ENCODE measurements at places on chromosomes 16 and 17.

GRCh38 chr17:75097865-75098264 lies 10.1 kb downstream of the SLC16A5 start:
- no peak for DNase-seq

- DNase-seq, result no peak
These were observed 9.9 kb downstream of the CYGB start for GRCh38 chr17:76527430-76528111.

- DNase-seq, result no peak
These were observed 3.8 kb downstream of the CIITA start for GRCh38 chr16:10880594-10881452.

DNA sequence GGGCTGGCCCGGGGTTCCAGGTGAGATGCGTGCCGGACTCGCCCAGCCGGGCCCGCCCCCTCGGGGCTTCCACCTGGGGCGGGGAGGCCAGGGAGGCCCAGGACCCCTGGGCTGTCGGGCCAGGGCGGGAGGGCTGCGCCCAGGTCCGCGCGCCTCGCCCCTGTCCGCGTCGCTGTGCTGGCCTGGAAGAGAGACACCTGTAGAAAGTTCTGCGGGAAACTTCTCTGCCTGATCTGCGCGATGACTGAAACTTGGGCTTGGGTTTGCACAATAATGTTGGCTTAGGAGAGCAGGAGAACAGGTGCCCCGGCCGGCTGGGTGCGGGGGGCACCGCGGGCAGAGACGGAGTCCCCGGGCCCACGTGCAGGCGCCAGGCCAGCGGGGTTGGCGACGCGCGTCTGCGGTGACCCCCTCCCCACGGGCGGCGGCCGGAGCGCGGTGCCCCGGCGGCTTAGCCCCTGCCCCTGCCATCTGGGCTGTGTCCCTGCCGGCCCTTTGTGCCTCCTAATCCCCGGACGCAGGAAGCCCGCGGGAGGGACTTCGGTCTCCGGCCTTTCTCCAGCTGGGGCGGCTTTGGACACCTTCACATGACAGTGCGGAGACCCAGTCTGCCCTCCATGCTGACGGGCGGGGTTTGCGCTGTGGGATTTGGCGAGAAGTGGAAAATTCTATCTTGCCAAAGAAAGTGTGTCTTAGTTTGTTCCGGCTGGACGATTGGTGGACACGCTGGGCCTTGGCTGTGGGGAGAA lies 483 bp downstream of the LLGL2 start:
- no peak for DNase-seq
